Activated CD4-positive, CD25-positive, alpha-beta regulatory T cell (primary cell): ENCODE measurements at places on chromosomes 16 and 17.
A peak's percentile ranks its signal among the peaks of the same experiment; 100 is the strongest.

DNA sequence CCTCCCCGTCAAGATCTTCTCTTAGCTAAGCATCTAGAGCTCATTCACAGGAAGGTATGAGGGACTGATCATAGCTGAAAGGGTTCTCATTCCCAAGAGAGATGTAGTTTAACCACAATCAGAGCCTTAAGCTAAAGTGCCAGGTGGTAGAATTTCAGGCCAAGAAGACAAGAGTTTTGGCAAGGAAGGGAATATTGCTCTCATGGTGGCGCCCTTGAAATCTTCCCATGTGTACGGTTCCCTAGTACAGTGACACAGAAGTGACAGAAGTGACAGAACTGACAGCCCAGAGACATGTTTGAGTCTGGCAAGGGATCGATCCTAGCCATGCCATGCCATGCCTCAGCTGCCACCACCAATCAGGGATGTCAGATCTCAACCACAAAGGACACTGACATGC is 2.5 kb downstream of the GRIN2C start:
- DNase-seq, result no peak

GRCh38 chr17:56257075-56257474 is 103.8 kb downstream of the ANKFN1 start:
- no peak for DNase-seq

GRCh38 chr16:50386139-50386538 is 17.4 kb upstream of the BRD7 start:
- no peak for DNase-seq

DNA sequence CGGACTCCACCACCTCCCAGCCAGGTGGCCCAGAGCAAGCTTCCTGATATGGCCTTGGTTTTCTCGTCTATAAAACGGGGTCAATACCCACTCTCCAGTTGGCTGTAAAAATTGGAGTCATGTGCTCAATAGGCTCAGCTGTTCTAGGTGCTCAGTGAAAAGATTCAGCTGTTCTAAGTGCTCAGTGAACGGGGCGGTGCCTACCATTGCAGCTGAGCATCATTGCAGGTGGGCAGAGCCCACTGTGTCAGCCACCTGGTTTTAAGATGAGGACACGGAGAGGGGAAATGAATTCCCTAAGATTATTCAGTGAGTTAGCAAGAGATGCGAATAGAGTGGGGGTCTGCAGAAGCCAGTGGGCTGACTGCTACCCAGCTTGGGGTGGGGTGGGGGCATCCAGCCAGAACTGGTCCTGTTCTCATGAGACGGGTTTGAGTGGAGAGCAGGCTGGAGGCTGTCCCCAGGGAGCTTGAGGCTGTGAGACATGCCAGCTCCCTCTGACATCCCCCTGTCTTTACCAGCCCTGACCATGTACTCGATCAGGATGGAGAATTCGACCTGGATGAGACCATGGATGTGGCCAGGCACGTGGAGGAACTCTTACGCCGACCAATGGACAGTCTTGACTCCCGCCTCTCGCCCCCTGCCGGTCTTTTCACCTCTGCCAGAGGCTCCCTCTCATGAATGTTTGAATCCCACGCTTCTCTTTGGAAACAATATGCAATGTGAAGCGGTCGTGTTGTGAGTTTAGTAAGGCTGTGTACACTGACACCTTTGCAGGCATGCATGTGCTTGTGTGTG is 21.9 kb downstream of the STAT5A start:
- DNase-seq, result no peak

DNA sequence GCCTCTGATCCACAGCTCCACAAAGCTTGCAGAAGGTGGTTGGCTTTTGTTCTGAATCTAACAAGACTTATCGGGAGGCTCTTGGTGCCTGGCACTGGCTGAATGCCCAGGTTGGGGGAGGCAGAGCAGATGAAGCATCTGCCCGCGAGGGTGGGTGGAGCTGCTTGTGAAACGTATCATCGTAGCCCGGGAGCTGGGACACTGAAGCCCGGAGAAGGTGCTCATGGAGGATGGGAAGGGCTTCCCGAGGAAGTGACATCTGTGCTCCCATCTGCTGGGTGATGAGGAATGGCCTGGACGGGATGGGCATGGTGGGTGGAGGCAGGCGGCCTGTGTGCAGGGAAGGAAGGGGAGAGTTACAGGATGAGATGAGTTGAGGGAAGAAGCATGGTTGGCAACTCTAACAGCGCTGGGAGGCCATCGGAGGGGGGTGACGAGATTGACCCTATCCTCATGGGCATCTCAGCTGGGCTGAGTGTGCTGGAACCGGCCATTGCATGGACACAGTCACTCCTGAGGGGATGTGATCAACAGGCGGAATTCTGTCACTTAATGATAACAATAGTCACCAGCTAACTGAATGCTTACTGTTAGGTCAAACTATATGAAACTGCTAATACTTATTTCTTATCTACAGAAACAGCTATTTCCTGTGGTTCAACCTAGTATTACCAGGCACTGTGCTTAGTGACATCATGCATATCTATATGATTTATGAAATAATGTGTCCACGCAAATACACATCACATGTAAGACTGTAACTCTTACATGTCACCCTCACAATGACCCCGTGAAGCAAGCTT is 102.7 kb downstream of the ABCC6 start:
- no peak for DNase-seq

GRCh38 chr16:57648581-57649442 is 19.3 kb upstream of the ADGRG3 start:
- peak; percentile 48 for DNase-seq

DNA sequence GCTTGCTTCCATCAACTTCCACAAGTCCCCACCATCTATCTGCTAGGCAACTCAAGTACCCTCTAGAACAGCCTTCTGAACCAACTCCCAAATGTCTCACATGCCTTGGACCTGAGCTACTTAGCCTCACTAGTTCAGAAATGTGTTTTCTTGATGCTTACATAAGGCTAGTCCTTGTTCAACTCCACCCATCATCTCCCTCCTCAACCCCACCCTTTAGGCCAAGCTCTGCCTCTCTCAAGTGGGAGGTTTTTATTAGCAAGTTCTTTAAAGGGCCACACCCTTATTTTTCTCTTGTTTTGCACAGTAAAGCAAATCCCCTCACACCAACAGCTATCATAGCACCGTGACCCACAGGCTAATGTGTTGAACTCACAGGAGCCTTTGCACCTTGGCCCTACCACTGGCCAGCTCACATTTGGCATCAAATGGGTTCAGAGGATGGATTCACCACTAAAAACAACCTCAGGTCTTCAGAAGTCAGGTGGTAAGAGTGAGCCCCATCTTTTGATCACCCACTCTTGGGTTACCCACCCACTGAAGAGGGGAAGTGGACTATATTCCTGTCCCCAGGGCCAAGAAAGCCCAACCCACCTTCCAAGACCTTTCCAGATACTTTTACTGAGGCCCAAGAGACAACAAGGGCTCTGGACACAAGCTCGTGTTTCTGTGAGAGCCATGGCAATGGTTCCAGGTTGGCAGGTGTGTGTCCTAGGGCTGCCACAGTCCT is 12.2 kb downstream of the PIK3R5 start:
- no peak for DNase-seq

DNA sequence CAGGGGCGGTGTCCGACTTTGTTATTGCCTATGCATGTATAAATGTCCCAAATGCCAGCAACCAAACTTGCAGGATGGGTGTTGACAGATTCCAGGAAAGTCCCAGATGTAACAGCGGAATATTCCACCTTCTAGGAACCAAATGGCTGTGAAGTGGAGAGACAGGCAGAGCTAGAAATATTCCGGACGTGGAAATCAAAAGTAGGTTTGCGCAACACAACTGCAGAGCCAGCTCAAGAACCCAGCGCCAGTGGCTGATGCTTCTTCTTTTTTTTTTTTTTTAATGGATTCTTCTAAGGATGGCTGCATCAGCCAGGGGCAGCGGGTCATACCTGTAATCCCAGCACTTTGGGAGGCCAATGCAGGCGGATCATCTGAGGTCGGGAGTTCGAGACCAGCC is 601.7 kb downstream of the MAF start:
- no peak for DNase-seq
